Cardiac muscle cell (in vitro differentiated cells and primary cell): ENCODE measurements at places on chromosomes 3 and 15. TPM values are rescaled to one million over a fixed set of nuclear protein-coding genes. Genes with fewer than 3 reads are reported as not detected.

Gene CD200R1
- not detected in 2 replicates for polyA plus RNA-seq

Gene IMPG2
- polyA plus RNA-seq, result 0.12 TPM in 1 of 2 replicates, not detected in the other

Gene HRH1
- polyA plus RNA-seq, result not detected in 2 replicates

Gene PLA1A
- 0.07 and 0.14 TPM in 2 replicates for polyA plus RNA-seq

Gene GABRB3
- polyA plus RNA-seq, result 1.2 and 3.1 TPM in 2 replicates

Gene KAT2B
- polyA plus RNA-seq, result 17.3 and 18.6 TPM in 2 replicates

Gene ZNF80
- polyA plus RNA-seq, result not detected in 2 replicates

Gene ONECUT1
- polyA plus RNA-seq, result 0.44 TPM in 1 of 2 replicates, not detected in the other

Gene SCN11A
- 0.47 and 0.51 TPM in 2 replicates for polyA plus RNA-seq

Gene PLA2G4E
- not detected in 2 replicates for polyA plus RNA-seq

Gene PLCL2
- 17.3 and 30.4 TPM in 2 replicates for polyA plus RNA-seq

Gene ATP10A
- not detected in 2 replicates for polyA plus RNA-seq

Gene COLQ
- 7.5 and 12.6 TPM in 2 replicates for polyA plus RNA-seq

Gene UPK1B
- polyA plus RNA-seq, result 0.70 TPM in 1 of 2 replicates, not detected in the other

Gene ARGFX
- polyA plus RNA-seq, result not detected in 2 replicates

Gene LRRC15
- 0.02 TPM in 1 of 2 replicates, not detected in the other for polyA plus RNA-seq

Gene CFAP100
- polyA plus RNA-seq, result 0.09 TPM in 1 of 2 replicates, not detected in the other

Gene PRICKLE2
- 3.3 and 4.3 TPM in 2 replicates for polyA plus RNA-seq

Gene LEO1
- polyA plus RNA-seq, result 19.5 and 26.8 TPM in 2 replicates

Gene ATP2C1
- 31.4 and 35.1 TPM in 2 replicates for polyA plus RNA-seq

Gene GUCA1C
- not detected in 2 replicates for polyA plus RNA-seq

Gene TRPM1
- polyA plus RNA-seq, result not detected in 2 replicates

Gene CHP1
- polyA plus RNA-seq, result 32.9 and 37.0 TPM in 2 replicates

Gene PSTPIP1
- 0.26 and 0.55 TPM in 2 replicates for polyA plus RNA-seq

Gene HEXA
- polyA plus RNA-seq, result 108 and 155 TPM in 2 replicates

Gene RBP2
- polyA plus RNA-seq, result 0.26 TPM in 1 of 2 replicates, not detected in the other

Gene KBTBD13
- 4.8 and 5.0 TPM in 2 replicates for polyA plus RNA-seq

Gene NLGN1
- 5.3 and 7.6 TPM in 2 replicates for polyA plus RNA-seq

Gene CEMIP
- polyA plus RNA-seq, result 0.24 and 1.9 TPM in 2 replicates

Gene CCR5
- not detected in 2 replicates for polyA plus RNA-seq

Gene ZNF620
- 8.3 and 10.2 TPM in 2 replicates for polyA plus RNA-seq

Gene OR5K2
- not detected in 2 replicates for polyA plus RNA-seq

Gene TUBGCP5
- polyA plus RNA-seq, result 11.8 and 19.1 TPM in 2 replicates

Gene PAQR9
- 0.68 and 1.1 TPM in 2 replicates for polyA plus RNA-seq

Gene SLC51A
- polyA plus RNA-seq, result 3.9 and 5.1 TPM in 2 replicates

Gene IREB2
- polyA plus RNA-seq, result 23.4 and 30.4 TPM in 2 replicates
